ENCODE measurements at places on chromosomes 7 and 10. TPM values are rescaled to one million over a fixed set of nuclear protein-coding genes. Genes with fewer than 3 reads are reported as not detected.
A peak's percentile ranks its signal among the peaks of the same experiment; 100 is the strongest.

DNA sequence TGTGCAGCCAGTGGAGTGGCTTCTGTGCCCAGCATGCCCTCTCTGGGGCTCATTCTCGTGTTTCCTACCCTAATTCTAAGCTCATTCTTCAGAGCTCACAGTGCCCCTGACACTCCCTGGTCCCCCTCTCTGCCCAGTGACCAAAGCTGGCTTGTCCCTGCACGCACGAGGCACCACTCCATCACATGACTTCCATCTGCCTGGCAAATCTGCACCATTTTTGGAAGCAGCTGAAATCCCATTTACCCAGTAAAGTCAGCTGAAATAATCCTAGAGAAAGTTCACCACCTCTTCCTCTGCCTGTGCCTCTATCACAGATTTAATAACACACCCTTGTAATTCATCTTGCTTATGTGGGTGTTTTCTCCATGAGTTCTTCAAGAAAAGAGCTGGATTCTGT lies 616.9 kb downstream of the PTPRN2 start:
- no peak for DNase-seq

DNA sequence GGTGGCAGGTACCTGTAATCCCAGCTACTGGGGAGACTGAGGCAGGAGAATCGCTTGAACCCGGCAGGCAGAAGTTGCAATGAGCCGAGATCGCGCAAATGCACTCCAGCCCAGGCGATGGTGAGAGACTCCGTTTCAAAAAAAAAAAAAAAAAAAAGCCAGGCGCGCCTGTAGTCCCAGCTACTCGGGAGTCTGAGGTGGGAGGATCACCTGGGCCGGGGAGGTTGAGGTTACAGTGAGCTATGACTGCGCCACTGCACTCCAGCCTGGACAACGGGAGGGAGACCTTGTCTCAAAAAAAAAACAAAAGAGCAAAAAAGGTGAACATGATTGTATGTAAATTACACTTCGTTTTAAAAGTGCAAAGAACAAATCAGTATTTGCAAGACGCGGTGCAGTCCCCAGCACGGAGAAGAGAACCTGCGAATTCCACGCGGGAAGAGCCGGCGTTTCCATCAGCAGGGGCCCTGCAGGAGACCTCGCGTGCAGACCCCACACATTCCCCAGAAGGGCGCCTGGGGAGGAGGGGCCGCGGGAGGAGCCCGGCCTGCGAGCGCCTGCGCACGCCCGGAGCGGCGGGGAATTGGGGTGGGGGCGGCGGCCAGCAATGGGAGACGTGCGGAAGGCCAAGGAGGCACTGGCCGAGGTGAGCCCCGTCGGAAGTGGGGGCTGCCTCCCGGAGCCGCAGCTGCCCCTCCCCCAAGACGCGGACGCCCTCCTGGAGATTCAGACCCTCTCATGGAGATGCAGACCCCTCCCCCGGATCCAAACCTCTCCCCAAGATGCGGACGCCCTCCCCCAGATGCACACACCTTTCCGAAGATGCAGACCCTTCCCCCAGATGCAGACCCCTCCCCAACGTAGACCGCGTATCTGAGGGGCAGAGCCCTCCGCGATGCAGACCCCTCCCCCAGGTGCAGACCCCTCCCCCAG lies 16.7 kb upstream of the SUN1 start:
- no peak for DNase-seq

DNA sequence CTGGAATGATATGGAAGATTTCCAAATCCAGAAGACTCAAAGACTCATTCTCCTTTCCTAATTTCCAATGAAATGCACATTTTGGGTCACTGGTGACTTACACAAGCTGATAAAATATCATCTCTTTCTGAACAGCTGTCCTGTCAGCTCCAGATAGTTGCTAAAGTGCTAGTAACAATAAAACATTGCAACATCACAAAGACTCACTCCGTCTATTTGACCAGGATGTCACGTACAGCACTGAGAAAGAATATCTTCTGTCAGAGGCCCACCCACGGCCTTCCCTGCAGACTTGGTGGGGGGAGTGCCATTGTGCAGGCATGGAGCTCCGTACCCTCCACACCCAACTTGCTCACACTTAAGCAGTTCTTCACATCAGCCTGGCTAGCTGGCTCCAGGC lies 78.9 kb upstream of the EGR2 start:
- no peak for DNase-seq

GRCh38 chr7:147106746-147107145 lies 990.1 kb downstream of the CNTNAP2 start:
- DNase-seq = no peak

GRCh38 chr10:11341283-11341960 lies 270.0 kb downstream of the USP6NL start:
- no peak for DNase-seq

GRCh38 chr7:11706666-11707605 lies 125.1 kb downstream of the THSD7A start:
- DNase-seq = no peak

DNA sequence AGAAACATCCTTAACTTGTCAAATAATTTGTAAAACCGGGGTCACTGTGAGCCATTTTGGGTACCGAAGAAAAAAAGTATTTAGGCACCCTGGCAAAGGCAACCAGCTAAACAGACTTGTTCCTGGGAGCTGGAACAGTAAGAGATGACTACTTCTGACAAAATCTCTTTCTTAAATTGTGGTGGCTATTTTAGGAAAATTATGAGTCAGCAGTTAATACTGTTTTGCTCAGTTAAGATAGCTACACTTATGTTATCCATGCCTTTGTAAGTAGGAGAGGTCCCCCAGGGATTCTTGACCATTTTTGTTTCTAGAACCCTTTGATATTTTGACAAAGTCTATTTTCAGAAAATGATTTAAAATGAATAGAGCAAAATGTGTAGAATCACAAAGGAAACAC lies 68.7 kb downstream of the TAX1BP1 start:
- DNase-seq = no peak

GRCh38 chr7:137547485-137547884 lies 204.0 kb upstream of the PTN start:
- DNase-seq = no peak

DNA sequence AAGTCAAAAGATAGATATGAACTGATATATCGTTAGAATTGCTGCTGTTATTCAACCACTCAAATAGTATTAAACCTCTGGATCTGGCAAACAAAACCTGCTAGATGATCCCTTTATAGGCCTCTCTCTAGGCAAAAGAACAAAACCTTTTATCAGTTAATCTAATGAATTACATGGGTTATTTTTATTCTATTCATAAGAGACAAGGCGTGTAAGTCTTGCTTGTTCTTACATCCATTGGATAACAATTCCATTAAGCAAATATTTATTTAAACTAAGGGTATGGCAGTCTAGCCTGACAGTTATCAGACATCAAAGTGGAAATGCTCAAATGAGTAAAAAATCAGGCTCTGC lies 16.6 kb upstream of the ADRB1 start:
- no peak for DNase-seq

GRCh38 chr10:102135956-102136526 lies 3.2 kb downstream of the PPRC1 start:
- DNase-seq = no peak

GRCh38 chr10:124991835-124992234 lies 49.9 kb downstream of the ZRANB1 start:
- no peak for DNase-seq

DNA sequence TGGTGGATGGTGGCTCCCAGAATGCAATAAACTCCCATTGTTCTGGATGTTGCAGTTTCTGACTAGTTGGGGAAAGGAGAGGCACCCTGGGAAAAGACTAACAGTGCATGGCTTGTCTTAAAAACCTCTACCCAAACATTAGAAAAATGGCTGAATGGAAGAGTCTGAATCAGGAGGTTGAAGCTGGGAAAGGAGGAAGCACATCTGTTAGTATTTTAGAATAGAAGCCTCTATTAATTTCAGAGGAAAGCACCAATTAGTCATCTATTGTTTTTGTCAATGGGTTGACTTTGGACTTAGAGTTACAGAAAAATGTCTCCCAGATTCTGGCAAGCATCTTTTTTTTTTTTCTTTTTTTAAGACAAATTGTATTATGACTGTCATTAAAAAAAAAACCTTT lies 56.1 kb upstream of the ELMO1 start:
- no peak for DNase-seq

- DNase-seq = no peak
These were observed 407.1 kb downstream of the DNAJB6 start for GRCh38 chr7:157743781-157744525.

DNA sequence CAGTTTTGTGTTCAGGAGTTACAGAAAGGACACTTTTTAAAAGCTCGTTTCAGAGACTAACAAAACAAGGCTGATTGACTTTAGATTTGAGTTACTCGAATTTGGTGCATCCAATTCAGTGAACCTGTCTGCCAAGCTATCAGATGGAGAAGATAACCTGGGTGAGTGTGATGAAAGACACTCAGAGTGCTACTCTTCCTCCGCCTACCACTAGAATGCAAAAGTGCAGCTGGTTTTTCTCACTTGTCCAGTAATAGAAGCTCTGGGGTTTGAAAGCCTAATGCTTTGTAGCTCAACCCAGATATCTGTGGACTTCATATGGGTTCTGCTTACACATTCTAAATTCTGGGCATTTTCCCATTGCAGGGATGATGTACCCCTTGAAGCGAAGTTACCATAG lies 82.8 kb upstream of the NPY start:
- no peak for DNase-seq

GRCh38 chr7:71343892-71344291 lies 211.9 kb downstream of the GALNT17 start:
- DNase-seq = no peak

DNA sequence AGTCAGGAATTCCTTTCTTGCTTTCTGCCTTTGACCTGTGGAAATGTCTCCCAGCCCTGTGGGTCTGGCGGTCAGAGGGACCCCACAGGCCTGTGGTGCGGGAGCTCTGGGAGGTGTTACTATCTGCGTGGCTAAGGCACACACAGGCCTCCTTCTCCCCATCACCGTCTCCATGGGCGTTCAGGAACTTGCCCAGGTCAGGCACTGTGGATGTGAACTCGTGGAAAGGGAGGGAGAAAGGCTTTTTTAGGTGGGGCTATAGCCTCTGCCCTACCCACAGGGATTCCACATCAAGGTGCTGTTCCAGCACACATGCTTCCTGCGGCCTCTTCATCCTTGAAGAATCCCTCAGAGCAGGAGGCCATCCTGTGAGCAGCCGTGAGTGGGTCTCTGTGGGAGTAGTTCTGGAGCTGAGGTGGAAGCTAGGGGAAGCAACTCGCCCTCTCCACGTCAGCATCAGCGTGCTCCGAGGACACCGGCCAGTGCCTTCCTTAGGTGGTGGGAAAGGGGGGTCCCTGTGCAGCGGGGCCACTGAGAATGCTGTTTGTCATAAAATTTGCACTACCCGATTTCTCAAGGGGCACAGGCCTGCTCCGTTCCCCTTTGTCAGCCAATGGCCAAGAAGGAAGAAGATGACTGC lies 7.5 kb upstream of the ATP6V0E2 start:
- DNase-seq = no peak

- no peak for DNase-seq
These were observed 528.5 kb upstream of the MGMT start for GRCh38 chr10:128938558-128938957.

DNA sequence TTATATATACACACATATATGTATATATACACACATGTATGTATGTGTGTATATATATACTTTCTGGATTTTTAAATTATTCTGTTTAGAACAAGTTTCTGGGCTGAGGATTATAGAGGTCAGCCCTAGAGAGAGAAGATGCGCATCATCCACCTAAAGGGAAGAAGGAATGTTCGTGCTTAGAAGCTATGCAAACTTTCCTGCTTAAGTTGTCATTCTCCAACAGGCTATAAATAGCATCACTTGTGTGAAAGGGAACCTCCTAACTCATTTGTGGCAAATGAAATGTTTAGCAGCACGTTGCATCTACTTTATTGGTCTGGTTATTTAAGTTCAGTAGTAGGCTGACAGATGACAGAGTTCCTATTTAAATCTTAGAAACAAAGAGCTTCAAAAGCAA lies 23.9 kb upstream of the TPK1 start:
- DNase-seq = no peak

GRCh38 chr10:70166394-70166793 lies 3.9 kb downstream of the SAR1A start:
- no peak for DNase-seq

- no peak for DNase-seq
These were observed 24.4 kb upstream of the ARHGAP12 start for GRCh38 chr10:31953080-31953479.

- no peak for DNase-seq
These were observed 104.0 kb downstream of the JCAD start for GRCh38 chr10:29955329-29955935.

DNA sequence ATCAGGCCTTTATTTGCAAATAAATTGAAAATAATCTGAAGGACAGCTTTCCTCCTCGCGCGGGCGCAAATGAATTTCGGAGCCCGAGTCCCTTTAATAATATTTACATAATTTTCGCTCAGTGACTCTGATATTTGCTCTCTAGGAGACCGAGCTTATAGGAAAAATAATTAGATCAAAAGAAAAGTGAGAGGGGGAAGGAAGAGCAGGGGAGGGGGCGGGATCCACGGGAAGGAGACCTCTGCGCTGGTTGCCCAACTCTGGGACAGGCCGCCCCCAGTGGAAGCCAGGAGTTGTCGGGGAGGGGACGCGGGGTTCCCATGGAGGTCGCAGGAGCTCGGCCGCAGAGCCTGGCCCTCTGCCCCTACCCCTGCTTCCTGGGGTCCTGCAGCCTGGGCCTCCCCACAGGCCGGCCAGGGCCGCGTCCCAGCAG lies 5.8 kb downstream of the UNCX start:
- no peak for DNase-seq

- no peak for DNase-seq
These were observed 274.0 kb downstream of the DNAJB6 start for GRCh38 chr7:157610671-157611295.

DNA sequence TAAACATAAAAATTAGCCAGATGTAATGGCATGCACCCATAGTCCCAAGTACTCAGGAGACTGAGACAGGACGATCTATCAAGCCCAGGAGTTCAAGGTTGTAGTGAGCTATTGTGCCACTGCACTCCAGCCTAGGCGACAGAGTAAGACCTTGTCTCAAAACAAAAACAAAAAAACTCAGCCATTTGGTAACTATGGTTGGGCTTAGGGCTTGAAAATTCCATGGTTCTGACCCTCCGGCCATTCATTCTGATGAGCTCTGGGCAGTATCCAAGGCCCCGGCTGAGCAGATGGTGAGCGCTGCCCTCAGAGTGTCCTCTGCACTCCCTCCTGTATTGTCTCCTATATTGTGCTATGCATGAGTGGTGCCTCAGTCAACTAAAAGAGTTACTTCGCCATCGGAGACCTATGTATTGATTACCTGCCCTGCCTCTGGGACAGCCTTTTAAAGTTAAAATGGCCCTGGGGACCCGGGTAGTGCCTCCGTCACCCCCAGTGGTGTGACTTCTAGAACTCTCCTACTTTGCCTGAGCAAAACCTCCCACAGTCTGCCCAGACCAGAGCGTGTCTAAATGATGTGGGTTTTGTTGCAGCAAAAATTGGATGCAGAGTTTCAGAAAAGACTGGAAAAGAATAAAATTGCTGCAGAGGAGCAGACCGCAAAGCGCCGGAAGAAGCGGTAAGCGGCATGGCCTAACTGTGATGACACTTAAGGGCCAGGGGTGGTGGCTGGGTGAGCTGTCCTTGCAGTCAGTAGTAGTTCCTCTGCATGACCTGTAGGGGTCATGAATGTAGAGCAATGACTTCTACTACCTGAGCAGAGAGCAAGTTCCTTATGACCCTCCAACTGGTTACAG lies 8.1 kb downstream of the PRKRIP1 start:
- DNase-seq = peak; percentile 28

GRCh38 chr10:71611709-71612422 lies 107.7 kb downstream of the C10orf105 start:
- DNase-seq = no peak

- no peak for DNase-seq
These were observed 10.5 kb upstream of the GRID1 start for GRCh38 chr10:86376852-86377796.

GOLGA7B gene
- 1.1 TPM for polyA plus RNA-seq

MEIG1 gene
- 1.3 TPM for polyA plus RNA-seq

FGFBP3 gene
- 3.0 TPM for polyA plus RNA-seq

DDC gene
- 86.3 TPM for polyA plus RNA-seq

ACSM6 gene
- 0.08 TPM for polyA plus RNA-seq

Data from right renal pelvis (tissue), 4 donors.